Upper lobe of left lung (tissue), 6 donors: ENCODE measurements at places on chromosomes 13 and 19.
A peak's percentile ranks its signal among the peaks of the same experiment; 100 is the strongest.

DNA sequence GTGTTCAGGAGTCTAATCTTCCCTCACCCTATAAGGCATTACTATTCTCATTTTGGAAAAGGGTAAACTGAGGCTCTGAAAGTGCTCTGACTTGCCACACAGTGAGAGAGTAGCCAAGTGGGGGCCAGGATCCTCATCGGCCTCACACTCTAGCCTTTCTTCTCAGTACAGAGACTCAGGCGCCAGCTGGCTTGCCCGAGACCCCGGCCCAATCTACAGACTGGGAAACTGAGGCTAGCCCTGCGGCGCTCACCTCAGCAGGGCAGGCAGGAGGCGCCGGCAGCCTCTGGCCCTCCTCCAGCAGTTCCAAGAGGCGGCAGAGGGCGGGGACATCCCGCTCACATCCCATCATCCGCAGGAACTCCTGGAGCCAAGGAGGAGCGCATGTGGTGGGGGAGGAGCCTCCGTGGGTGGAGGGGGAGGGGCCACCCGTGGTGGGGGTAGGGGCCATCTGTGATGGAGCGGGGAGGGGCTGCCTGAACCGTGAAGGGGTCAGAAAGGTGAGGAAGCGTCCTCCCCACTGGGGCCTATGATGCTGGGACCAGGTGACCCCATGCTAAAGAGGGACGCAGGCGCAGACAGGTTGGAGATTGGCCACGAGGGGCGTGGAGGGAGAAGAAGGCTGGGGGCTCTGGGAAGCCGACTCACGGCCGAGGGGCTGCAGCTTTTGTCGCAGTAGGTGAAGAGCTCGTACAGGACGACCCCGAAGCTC, 8.7 kb upstream of the INSL3 start:
- H3K4me3 ChIP-seq, result peak overlapping the region; percentile 17
- no peaks in the 10 kb centered on the region for H3K27me3 ChIP-seq
- no peaks in the 10 kb centered on the region for H3K4me1 ChIP-seq

DNA sequence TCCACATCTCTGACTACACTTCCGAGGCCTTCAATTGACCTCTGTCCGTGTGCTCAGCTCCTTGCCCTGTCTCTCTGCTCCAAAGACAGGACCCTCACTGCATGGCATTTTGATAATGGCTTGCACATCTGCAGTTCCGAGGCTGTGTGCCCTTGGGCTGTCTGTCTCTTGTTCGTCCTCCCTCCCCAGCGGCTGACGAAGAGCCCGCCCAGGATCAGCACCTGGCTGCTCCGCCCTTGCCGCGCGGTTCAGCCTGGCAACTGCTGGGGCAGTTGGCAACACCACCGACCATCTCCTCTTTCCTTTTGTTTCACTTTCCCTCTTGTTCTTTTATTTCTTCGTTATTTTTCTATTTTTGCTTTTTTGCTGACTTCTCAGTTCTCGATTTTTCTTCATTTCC, 270.4 kb downstream of the TEX29 start:
- no peak overlapping the region for H3K27ac ChIP-seq
- H3K27me3 ChIP-seq, result no peaks in the 10 kb centered on the region
- H3K4me3 ChIP-seq, result no peak overlapping the region
- no peaks in the 10 kb centered on the region for H3K36me3 ChIP-seq
- DNase-seq, result peak; percentile 49

DNA sequence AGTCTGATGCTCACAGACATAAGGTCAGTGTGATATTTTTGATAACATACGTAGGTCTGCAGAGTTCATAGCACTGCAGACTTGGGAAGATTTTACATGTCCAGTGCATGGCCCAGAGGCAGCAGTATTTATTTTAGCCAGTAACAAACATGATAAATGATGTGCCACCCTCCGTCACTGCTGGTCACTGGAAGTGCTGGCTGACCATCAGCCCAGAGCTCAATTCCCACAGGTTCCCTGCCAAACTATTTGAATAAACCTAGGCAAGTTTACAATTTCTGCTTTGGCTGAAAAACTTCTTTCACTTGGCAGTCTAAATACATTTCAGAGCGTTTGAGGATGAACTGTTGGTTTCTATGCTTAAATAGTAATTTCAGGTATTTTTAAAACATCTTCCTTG, 135.5 kb upstream of the EDNRB start:
- no peaks in the 10 kb centered on the region for H3K27me3 ChIP-seq
- DNase-seq, result no peak
- no peaks in the 10 kb centered on the region for H3K4me1 ChIP-seq
- no peak overlapping the region for H3K4me3 ChIP-seq
- no peak overlapping the region for H3K27ac ChIP-seq

DNA sequence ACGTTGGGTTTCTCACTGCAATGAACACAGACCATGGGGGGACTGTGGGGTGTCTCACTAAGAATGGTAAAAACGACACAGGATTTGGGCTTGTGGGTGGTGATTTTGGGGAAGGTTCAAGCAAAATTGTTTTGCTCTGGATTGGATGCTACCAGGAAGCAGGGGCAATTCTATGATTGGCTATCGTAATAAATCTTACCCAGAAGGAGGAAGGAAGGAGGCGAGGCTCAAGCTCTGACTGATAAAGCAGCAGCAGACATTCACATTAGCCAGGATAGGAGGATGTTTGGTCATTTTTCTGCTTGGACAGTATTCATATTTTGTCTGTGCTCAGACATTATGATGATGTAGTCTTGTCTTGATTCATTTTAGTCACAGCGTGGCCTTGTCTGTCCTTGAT, 1.5 kb downstream of the ZNF576 start:
- no peaks in the 10 kb centered on the region for H3K27me3 ChIP-seq
- DNase-seq, result no peak
- no peak overlapping the region for H3K27ac ChIP-seq
- H3K36me3 ChIP-seq, result peaks cover 36% of the 10 kb centered on the region
- no peak overlapping the region for H3K4me3 ChIP-seq
- H3K4me1 ChIP-seq, result peaks cover 38% of the 10 kb centered on the region

- peaks cover 31% of the 10 kb centered on the region for H3K4me1 ChIP-seq
- H3K4me3 ChIP-seq, result peak overlapping the region; percentile 79
- H3K27me3 ChIP-seq, result no peaks in the 10 kb centered on the region
- DNase-seq, result no peak
Measured at GRCh38 chr19:41860419-41861115, 512 bp downstream of the RPS19 start.

DNA sequence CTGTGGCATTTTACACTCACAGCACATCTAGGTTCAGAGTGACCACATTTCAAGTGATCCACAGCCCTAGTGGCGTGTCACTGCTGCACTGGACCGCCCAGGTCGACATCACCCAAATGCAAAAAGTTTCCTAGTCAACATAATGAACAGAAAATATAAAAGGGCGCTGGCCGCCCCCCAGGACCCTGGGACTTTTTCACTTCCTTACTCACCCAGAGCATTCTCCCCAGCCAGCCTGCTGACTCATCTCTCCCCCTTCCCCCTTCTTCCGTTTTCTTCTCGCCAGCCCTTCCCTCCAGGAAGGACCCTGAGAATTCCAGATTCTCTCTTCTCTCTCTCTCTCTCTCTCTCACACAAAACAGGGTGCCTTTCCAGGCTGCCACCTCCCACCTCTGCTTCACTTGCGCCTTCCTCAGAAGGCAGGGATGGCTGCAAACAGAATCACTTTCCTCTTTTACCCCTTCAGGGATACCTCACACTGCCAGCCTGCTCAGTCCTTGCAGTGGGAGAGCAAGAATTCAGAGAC, 21.0 kb upstream of the GRWD1 start:
- H3K4me1 ChIP-seq, result no peaks in the 10 kb centered on the region
- no peak overlapping the region for H3K27ac ChIP-seq
- H3K4me3 ChIP-seq, result no peak overlapping the region
- no peaks in the 10 kb centered on the region for H3K27me3 ChIP-seq
- no peak for DNase-seq
- H3K36me3 ChIP-seq, result no peaks in the 10 kb centered on the region

DNA sequence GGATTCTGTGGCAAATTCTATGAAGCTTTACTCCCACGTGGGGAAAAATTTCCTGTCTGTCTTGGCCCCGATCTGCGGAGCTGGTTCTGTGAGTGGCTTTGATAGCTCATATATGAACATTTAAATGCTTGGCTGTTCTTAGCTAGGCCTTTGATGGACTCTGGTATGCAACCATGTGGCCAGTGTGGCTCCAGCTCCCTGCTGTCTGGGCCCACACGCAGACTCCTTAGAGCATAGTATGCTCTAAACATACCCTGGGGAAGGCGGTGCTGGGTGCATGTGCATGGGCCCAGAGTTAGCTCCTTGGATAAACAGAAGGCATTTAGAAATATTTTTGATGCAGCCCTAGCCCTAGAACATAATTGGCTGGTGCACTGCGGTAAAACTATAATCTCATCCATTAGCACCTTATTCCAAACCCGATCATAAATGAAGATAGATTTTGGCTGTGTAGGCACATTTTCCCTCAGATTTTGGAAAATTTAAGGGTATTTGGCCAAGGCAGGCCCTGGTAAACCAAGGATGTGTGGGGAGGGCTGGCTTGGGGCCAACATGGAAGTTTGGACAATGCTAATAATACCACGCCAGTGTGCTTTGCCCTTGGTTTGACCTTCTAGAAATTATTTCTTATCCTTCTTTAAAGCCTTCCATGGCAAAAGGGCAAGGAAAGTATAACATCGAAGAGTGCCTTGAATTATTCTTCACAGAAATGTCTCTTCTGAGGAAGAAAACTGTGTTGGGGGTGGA, 153.5 kb downstream of the LMO7 start:
- no peak for DNase-seq
- no peaks in the 10 kb centered on the region for H3K36me3 ChIP-seq
- no peaks in the 10 kb centered on the region for H3K27me3 ChIP-seq
- peaks cover 41% of the 10 kb centered on the region for H3K4me1 ChIP-seq

DNA sequence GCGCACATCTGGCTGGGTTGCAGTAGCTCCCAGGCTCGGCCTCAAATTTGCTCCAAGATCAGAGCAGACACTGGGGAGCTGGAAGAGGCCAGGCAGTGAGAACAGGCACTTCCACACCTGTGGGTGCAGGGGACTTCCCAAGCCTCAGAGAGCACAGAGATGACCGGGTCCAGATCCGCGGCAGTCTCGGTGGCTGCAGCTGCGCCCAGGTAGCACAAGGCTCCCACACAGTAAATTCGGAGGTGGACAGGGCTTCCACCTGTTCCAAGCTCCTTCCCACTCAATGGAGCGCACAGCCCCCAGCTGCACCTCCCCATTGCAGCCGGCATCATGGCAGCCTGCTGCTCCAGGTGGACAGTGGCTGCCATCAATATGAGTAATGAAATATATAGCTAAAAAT, 1417.4 kb upstream of the SLC10A2 start:
- DNase-seq, result no peak
- no peaks in the 10 kb centered on the region for H3K36me3 ChIP-seq
- no peaks in the 10 kb centered on the region for H3K27me3 ChIP-seq
- no peaks in the 10 kb centered on the region for H3K4me1 ChIP-seq
- no peak overlapping the region for H3K27ac ChIP-seq

GRCh38 chr19:38989066-38989605, 13.6 kb upstream of the FBXO17 start:
- no peak overlapping the region for H3K27ac ChIP-seq
- H3K36me3 ChIP-seq, result no peaks in the 10 kb centered on the region
- no peaks in the 10 kb centered on the region for H3K27me3 ChIP-seq
- H3K4me3 ChIP-seq, result no peak overlapping the region
- H3K4me1 ChIP-seq, result no peaks in the 10 kb centered on the region
- no peak for DNase-seq

DNA sequence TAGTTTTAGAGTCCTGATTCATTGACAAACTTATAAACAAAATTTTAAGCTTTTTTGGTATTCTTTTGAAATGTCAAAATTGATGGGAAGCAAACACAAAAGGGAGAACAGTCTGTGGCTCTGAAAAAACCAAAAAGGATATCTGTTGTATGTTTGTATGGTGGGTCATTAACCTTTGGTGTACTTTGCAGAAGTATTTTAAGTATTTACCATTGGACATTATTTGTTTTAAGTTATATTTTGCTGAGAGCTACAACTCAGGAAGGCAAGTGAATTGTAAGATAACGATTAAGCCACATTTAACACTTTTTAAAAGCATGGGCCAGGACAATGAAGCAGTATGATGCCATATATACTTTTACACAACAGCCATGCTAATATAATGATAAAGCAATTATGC, 15.2 kb downstream of the LPAR6 start:
- no peaks in the 10 kb centered on the region for H3K36me3 ChIP-seq
- no peak overlapping the region for H3K4me3 ChIP-seq
- H3K27me3 ChIP-seq, result no peaks in the 10 kb centered on the region
- no peak for DNase-seq
- peaks cover 20% of the 10 kb centered on the region for H3K4me1 ChIP-seq
